ENCODE measurements at places on chromosomes 1 and 21.

DNA sequence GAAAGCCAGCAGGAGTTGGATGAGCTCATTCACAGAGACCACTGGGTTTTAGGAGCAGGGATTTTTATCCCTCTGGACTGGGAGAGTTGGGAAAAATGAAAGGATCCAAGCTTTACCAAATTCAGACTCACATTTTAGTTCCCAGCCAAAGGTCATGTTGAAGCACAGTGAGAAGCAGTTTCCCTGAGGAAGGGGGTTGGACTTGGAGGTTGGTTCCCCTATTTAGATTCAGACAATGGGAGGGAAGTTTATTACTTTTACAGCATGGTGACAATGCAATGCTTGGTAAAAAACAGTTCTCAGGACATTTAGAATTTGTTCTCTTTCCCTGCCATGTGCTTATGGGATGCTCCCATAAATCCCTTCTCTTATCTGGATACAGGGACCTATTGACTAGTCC is 57.3 kb upstream of the ZNF648 start:
- DNase-seq: no peak

DNA sequence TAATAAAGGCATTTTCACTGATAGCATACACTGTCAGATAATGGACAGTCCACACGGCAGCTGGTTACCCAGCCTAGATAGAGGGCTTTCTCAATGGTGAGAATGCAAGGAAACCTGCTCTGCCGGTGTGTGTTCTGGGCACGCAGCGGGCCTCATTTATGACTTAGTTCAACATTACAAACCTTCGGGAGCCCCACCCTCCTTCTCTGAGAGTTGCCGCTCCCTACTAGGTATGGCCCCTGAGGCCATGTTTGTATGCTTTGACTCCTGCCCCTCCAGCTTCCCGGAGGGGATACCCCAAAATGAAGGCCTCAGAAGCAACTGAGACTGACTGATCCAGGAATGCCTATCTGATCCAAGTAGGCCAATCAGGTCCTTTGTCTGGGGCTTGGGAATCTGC is 17.2 kb upstream of the FABP3 start:
- DNase-seq: no peak

GRCh38 chr21:37159053-37159776 is 86.2 kb downstream of the TTC3 start:
- no peak for DNase-seq

DNA sequence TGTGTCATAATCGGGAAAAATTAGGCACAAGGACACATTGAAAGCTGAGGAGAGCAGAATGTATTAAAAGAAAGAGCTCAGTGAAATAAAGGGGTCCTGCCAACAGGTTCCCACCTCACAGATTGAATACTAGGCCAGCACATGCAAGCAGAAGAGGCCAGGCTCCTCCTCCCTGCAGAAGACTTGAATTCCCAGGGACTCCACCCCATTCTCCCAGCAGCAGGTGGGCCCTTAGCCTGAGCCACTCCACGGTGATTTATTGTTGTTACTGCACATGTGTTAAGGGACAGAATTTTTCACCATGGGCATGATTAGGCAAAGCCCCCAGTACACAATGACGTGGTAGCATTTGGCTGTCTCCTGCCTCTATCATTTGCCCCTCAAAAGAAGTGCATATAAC is 1844.7 kb downstream of the NCAM2 start:
- DNase-seq: no peak

- DNase-seq: no peak
Measured at GRCh38 chr1:167011560-167012191, 22.6 kb downstream of the MAEL start.

DNA sequence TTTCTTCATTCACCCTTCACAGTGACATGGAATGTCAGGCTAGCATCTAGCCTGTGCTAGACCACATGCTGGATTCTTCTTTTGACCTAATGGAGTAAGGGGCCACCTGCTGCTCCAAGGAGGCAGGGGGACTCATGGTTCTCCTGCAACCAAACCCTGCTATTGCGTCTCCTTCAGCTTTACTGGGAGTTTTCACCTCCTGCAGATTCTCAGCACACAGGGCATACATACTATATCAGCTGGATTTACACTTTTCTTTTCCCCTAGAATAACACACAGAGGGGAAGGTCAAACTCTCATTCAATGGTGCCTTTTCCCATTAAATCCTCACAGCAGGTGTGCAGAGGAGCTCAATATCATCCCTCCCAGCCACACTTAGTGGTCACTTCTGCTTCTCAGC is 16.6 kb upstream of the AK5 start:
- DNase-seq: no peak

DNA sequence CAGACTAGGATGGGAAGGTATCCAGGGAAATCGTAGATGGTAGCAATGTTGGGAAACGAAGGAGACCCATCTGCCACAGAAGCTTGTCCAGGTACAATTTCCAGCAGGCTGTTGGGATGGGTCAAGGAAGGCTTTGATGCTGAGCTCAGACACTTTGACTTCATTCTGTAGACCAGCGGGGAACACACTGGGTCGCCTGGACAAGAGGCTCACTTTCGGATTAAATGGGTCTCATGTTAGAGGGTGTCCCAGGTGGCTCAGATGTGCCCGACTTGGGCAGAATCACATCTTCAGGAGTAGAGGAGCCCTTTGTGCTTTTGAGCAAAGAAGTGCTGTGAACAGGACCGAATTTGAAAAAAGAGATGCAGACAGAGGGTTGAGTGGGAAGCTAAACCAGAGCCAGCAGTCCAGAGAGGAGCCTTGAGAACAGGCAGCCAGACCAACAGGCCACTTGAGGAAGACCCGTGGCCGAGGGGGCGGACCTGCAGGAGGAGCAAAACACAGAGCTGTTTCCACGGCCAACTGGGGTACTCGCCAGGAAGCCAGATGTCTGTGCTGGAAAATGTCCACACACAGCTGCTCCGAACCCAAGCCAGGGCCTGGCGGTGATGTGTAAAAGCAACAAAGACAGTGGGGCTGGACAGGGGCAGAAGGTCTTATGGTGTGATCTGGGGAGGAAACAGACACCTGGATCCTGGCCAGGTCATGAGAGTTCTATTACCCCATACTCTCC is 146.9 kb downstream of the AJAP1 start:
- no peak for DNase-seq

GRCh38 chr1:81330111-81330510 is 470.6 kb upstream of the ADGRL2 start:
- no peak for DNase-seq

GRCh38 chr1:30998887-30999286 is 66.6 kb downstream of the PUM1 start:
- no peak for DNase-seq

DNA sequence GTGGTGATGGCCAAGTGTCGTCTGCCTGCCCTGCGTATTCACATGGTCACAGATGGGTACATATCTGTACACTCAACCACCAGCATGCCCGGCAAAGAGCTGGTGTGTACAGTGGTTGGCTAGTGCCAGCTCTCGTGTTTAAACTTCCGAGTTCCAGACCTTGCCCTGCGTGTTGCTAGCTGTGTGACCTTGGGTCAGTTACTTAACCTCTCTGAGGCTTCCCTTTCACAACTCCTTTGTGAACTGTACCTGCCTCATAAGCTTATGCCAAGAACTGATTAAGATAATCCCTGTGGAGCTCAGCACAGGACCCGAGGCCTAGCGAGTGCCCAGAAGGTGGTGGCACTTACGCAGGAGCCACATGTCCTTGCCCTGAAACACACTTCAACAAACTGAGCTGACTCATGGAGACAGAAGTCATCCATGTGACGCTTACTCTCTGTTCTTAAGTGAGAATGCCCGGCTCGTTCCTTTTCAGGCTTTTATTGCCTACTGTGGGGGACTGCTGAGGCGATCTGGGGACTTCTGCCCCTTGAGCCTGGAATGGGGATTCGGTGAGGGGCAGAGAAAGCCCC is 55.4 kb downstream of the ALPL start:
- no peak for DNase-seq

- peak; percentile 34 for DNase-seq
Measured at GRCh38 chr1:111705841-111706240, 33.4 kb downstream of the INKA2 start.

DNA sequence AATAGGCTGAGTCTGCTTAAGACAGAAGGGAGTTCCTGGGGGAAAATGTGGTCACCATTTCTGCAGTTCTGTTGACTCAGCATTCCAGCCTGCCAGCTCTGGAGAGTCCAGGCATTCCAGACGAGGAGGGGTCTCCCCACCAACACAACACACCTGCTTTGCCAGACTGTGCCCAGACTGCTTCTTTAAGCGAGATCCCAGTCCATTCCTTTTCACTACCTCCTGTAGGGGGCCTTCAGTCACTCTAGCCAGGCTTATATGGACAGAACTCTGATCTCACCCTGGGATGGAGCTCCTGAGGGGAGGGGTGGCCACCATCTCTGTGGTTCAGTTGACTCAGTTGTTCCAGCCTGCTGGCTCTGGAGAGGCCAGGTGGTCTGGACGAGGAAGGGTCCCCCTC is 48.5 kb downstream of the UBE2U start:
- no peak for DNase-seq

DNA sequence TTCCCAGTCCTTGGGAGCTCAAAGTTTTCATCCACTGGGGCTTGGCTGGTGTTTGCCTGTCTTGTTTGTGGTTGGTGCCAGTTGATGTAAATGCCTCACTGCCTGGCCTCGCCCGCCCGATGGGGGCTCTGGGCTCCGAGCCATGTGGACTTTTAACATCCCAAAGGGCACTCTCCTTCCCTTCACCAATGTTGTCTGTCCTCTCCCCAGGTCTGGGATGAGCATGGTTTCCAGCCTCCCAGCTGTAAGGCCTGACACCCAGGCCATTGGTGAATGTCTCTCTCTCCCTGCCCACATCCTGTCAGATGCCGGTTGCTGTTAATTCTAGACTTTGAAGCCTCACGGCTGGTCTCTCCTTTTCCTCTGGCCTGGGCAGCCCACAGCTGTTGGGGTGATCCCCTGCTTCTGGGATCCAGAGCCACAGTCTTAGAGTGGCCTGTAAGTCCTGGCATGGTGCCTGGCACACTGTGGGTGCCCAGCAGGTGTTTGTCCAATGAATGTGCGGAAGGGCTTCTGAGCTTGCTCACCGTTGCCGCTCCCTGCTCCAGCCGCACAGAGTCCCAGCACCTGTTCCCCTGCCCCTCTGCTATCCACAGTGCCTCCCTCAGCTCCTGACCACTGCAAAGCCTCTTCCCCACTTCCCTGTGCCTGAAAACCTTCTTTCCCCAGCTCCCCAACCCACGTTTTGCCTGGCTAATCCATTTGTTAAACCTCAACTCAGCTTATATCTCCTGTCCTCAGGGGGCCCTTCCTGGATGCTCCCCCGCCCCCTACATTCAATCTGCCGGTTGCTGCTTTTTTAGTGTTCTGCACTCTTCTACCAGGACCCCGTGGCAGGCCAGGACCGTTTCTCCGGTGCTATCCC is 3.3 kb upstream of the C1orf174 start:
- DNase-seq: no peak

DNA sequence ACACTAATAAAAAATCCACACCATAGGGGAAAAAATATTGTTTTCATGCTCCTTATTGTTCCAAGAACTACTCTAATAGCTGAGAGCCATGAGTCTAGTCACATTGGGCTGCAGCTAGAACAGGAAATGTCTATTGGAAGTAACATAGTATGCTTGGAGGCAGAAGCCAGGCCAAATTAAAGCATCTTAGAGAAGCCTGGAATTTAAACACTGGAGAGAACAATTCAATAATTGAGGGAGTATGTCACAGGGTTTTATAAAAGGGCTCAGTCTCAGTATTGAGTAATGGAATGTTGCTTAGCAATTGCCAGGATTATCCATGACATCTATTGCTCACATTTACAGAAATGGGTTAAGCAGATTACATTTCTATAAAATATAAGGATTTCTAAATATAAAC is 471.3 kb downstream of the LMO4 start:
- no peak for DNase-seq

DNA sequence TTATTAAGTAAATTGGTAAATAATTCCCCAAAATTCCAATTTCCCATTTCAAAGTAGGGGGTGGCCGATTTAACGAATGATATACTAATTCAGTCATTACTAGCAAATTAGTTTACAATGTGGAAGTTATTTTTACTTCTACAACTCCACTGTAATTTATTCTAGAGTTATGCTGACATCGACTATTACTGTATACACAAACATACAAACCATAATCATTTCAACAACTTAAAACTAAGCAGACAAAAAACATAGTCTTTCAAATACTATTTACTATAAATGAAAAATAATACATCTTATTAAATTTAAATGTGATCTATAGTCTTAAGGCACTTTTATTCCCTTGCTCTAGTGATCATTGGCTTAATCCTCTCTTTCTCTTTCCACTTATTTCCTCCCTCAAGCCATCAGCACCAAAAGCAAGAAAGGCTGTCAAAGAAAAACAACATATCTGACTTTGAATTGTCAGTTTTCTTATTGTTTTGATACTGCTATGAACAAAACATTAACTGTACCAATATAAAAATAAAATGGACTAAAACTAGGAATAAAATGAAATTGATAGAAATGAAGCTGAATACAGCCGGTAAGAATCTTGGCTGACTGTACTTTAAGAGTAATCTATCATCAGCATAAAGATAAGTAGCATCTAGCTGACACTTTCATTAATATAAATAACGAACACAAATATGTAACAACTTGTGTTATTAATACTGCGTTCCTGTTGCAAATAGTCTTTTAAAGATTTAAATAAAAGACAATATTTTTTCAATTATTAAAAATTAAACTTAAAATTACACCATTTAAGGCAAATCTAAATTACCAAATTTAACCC is 4.1 kb downstream of the CDC42BPA start:
- no peak for DNase-seq

- DNase-seq: peak; percentile 83
Measured at GRCh38 chr21:35932232-35932911, 128.0 kb downstream of the SETD4 start.

- DNase-seq: peak; percentile 33
Measured at GRCh38 chr1:202210385-202210784, 16.8 kb downstream of the LGR6 start.

DNA sequence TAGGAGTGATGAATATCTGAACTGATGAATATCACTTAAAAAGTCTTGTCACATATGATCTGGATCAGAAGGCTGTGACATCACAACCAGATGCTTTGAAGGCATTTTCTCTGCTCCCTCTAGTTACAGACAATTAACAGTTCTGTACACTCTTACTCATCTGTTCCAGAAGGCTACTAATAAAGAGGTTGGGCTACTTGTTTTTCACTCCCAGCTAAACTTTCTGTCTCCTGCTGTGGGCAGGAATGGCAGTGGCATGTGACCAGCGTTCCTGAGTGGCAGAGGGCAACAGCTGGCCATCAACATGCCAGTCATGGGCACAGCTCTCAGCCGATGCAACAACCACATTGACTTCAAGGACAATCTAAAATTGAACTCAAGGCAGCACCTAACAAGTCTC is 66.7 kb downstream of the SLC45A1 start:
- no peak for DNase-seq

GRCh38 chr21:33268393-33268736 is 2.2 kb downstream of the IL10RB start:
- no peak for DNase-seq

DNA sequence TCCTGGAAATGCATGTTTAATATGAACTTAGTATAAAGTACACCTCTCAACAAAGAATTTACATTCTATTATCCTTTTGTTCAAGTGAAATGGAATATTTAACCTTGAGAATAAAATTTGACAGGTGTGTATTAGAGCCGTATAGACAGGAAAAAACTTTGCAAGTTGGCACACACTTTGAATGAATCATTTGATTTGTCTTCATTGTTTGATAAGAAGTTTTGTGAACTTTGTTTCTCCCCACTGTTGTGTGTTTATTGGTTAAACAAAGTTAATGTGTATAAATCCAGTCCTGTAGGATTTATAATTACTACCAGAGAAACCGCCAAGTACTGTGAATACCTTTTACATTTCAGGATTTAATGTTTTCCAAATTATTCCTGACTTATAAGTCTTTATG is 2.0 kb downstream of the SYDE2 start:
- no peak for DNase-seq
